ENCODE measurements at places on chromosomes 3 and 15. TPM values are rescaled to one million over a fixed set of nuclear protein-coding genes. Genes with fewer than 3 reads are reported as not detected.

GOLGA6L10 gene
- 0.22 TPM for total RNA-seq

FHIT gene
- total RNA-seq = 0.76 TPM

CHRM5 gene
- 0.22 TPM for total RNA-seq

GPR27 gene
- total RNA-seq = not detected

SYNPR gene
- not detected for total RNA-seq

CLDN1 gene
- under 0.01 TPM for total RNA-seq

C15orf40 gene
- 21.1 TPM for total RNA-seq

SLITRK3 gene
- total RNA-seq = not detected

SLC28A2 gene
- not detected for total RNA-seq

OSBPL10 gene
- total RNA-seq = 12.3 TPM

HHLA2 gene
- total RNA-seq = not detected

EIF4E3 gene
- total RNA-seq = 2.4 TPM

CIDEC gene
- not detected for total RNA-seq

TRIM42 gene
- not detected for total RNA-seq

STRA6 gene
- total RNA-seq = not detected

C15orf62 gene
- total RNA-seq = under 0.01 TPM

CLRN1 gene
- total RNA-seq = not detected

FEZF2 gene
- total RNA-seq = not detected

CFAP100 gene
- total RNA-seq = not detected

ULK4 gene
- total RNA-seq = 9.1 TPM

ASB14 gene
- not detected for total RNA-seq

ZPLD1 gene
- total RNA-seq = not detected

LYZL4 gene
- not detected for total RNA-seq

PLCD1 gene
- total RNA-seq = 17.7 TPM

C3orf70 gene
- 9.9 TPM for total RNA-seq

ISLR gene
- total RNA-seq = 0.11 TPM

CHRNA7 gene
- total RNA-seq = 0.17 TPM

CPEB1 gene
- 0.17 TPM for total RNA-seq

SKOR1 gene
- 0.11 TPM for total RNA-seq

PLD1 gene
- 96.2 TPM for total RNA-seq

GP9 gene
- total RNA-seq = 0.11 TPM

IGF2BP2 gene
- total RNA-seq = 33.2 TPM

STRIT1 gene
- not detected for total RNA-seq

CCR2 gene
- total RNA-seq = not detected

PIF1 gene
- total RNA-seq = 5.2 TPM

NCKIPSD gene
- total RNA-seq = 4.3 TPM

MFN1 gene
- 50.9 TPM for total RNA-seq

CNTN3 gene
- total RNA-seq = 0.22 TPM

C3orf49 gene
- total RNA-seq = not detected

MAGI1 gene
- total RNA-seq = 84.7 TPM

TIGIT gene
- total RNA-seq = not detected

FETUB gene
- not detected for total RNA-seq

MESP2 gene
- total RNA-seq = not detected

Data from dermis lymphatic vessel endothelial cell (primary cell).